ENCODE measurements at places on chromosomes 12 and 14.

- no peak for DNase-seq
These were observed 295.4 kb upstream of the PPFIA2 start for GRCh38 chr12:82054566-82054965.

- DNase-seq, result no peak
These were observed 1.3 kb downstream of the SSH1 start for GRCh38 chr12:108856170-108856427.

- no peak for DNase-seq
These were observed 6.0 kb downstream of the TGM1 start for GRCh38 chr14:24256960-24257359.

DNA sequence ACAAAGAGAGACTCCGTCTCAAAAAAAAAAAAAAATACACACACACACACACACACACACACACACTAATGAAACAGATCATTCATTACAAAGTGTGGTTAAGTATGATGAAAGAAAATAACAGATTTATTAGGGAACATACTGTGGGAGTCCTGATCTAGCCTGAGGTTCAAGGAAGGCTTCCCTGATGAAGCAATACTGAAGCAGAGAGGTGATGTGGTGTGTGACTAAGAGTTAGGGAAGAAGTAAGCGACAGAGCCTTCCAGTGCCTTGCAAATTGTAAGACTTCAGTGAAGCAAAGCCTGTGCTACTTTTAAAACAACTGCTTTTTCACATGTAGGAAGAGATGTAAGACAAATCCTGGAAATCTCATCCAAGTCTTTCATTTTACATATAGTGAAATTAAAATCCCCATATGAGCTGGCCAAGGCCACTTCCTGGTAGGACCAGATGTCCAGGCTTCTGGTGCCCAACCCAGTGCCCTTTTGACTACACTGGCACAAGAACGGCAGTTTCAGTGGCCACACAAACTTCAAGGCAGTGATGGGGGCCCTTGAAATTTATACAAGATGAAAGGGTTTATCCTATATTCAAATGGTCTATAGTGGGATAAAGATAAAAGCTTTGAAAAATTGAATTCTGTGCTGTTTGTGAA is 86.2 kb downstream of the STON2 start:
- no peak for DNase-seq

- no peak for DNase-seq
These were observed 9.7 kb upstream of the HOXC6 start for GRCh38 chr12:54018468-54018984.

DNA sequence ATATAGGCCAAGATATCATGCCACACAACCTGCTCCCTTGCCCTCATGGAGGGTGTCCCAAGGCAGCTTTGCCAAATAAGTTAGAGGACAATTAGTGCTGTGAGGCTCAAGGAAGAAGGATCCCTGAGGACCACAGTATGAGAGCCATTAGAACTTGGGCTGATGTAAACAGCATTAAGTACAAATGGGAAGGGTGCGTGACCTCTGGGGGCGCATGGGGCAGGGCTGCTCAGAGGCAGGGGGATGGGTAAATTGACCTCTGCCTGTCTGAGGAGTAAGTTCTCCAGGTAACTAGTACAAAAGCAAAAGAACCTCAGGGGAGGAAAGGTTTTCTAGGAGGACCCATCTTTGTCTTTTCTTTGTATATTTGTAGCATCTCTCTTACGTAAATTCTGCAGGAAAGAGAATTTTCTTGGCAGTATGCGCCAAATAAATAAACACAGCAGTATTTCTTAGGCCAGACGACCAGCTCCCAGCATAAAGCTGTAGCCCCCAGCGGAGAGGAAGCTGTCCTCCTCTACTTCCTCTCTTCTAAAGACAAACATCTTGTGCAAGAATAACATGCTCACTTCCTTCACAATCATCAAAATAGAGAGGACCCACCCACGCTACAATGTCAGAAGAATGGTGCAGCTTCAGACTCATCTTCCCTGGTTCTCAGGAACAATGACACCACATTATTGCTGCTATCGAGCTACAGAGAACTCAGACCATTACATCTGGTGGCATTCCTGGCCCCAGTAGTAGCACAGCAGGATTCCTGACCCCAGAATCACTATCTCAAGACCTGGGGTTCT is 16.4 kb upstream of the VWF start:
- DNase-seq, result no peak

GRCh38 chr12:26713885-26714383 is 119.1 kb downstream of the ITPR2 start:
- DNase-seq, result no peak

DNA sequence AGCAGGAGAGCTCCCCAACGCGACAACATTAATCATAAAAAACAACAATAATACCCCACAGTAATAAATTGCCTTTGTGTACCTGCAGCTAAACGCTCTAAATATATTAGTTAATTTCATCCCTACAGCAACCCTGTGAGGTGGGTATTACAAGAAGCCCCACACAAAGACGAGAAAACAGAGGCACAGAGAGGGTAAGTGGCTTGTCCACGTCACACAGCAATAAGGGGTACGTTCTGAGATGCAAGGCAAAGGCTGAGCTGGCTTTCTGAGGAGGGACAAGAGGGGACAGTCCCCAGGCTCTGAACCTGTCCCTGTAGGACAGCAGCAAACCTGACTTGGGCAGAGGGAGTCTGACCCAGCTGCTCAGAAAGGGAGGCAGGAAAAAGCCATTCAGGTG is 78.2 kb downstream of the NCOR2 start:
- no peak for DNase-seq

- no peak for DNase-seq
These were observed 98.6 kb upstream of the FAR2 start for GRCh38 chr12:29050503-29050902.

DNA sequence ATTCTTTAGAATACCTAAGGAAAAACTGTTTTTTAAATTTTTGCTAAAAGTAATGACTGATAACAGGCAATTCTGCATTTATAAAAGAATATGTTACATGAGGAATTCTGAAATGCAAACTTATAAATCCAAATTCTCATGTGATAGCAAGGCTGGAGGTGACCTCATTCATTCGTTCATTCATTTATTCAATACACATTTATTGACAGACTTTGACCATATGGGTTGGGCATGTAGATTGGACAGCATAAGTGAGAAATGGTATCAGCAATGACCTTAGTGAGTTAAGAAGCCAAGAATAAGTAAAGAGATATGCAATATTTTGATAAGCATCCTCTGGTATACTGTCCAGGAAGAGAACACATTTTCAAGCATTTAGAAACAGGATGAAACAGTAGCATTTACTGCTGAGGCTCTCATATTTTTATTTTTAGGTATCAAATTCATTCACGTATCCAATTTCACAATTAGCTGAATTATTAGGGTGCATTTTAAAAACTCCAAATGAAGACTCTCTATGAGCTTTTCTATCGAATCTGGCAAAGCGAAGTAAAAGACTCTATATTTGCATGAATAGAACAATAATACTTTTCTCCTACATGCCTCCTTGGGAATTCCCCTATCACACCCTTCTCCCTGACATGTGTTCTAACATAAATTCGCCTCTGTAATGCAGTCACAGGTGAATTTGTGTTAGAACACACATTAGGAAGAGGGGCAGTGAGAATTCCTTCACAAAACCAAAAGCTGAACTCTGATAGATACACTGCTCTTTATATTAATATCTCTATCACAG is 49.9 kb downstream of the PEBP1 start:
- DNase-seq, result no peak

DNA sequence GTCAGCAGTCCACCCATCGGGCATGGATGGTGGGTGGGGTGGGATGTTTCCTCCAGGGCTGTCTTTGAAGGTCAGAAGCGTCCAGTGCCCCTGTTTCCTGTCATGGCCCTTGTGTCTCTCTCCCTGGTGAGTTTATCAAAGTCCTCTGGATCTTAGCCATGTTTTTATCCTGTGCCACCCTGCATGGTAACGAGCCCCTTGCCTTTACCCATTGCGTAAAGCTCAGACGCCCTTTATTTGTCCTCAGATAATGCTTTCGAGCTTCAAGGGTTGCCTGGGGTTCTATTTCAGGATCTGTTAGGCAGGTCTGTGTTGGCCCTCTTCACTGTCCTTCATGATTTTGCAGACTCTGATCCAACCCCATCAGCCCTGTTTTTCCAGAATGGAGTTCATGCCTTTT is 172.9 kb downstream of the TSPAN9 start:
- DNase-seq, result no peak

DNA sequence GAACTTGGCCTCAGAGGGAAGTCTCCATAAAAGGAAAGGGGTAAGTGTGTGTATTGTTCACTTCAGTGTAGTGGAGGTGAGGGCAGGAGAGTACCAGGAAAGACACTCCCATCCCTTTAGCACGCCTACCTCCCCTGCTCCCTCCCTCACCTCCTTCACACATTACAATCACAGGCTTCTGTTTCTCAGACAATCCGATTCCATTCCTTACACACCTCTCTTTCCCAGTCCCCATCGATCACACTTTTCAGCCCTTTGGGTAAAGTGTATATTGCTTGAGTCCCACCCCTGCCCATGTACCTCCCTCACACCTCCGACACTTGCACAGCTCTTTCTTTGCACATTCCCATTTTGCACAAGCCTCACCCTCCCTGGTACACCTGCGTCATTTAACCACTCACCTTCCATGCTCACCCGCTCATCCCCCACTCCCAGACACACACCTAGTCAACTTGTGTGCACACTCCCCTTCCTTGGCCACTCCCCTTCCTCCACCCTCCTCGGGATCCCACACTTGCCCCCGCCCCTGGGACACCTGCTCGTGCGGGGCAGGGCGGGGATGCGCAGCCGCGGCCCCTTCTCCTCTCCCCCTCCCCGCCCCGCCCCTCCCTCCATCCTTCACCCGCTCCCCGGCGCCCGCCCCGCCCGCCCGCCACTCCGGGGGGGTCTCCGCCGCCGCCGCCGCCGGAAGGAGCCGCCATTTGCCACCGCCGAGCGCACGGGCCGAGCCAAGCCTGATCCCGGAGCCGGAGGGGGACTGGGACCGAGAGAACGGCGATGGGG is at the start of gene MARCHF9:
TSS of gene MARCHF9 (plus strand) at position 693 of the 783 bp plus-strand sequence. CDS start 426 bp downstream, outside the sequence.
- DNase-seq, result no peak

DNA sequence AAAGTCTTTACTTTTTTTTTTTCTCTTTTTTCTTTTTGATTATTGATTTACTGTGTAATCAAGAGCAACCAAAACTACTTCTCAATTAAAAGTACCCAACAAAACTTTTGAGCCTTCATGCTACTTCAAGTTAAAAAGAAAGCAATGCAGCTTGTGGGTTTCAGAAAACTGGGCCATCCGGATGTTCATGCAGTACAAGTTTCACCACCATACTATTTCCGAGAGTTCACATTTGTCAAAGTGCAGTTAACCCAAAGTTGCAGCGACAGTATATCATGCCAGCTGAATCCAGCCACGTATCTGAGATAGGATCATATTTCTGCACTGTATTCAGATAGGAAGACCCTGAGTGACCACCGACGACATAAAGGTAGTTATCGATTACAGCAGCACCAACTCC is 33.0 kb downstream of the KLHL28 start:
- DNase-seq, result no peak

DNA sequence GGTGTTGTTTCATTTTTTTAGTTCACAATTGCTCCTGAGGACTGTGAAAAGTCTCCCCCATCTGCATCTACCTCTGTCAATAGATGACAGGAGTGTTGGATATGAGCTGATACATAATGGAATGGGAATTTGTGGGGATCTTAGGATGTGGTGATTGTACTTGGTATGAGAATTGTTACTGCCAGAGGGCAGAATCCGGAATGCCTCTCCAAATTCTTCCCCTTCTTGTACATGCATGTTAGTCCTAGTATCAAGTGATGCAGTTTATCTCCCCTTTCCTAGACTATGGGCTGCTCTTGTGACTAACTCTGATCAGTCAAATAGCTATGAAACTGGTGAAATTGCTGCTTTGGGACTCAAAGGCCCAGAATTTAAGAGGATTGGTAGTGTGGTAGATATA is 24.8 kb upstream of the NOVA1 start:
- DNase-seq, result no peak

- no peak for DNase-seq
These were observed 3.7 kb upstream of the STAC3 start for GRCh38 chr12:57254506-57255280.

DNA sequence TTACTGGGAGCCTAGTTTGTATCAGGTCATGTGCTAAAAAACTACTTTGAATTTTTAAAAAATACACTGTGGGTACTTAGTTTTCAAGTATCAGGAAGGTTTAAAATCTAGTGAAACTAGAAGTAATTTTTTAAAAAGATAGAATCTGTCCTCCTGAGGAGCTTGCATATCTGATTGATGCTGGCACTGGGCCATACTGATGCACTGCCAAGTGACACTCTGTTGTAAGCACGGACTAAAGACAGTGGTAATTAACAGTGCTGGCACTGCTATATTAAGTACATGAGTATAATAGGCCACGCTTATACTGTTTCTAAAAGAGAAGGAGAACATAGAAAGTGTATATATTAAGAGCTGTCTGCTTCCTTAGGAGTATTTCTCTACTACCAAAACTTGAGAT is 10.0 kb upstream of the TBC1D30 start:
- no peak for DNase-seq

GRCh38 chr12:113659416-113659815 is 187.7 kb upstream of the LHX5 start:
- DNase-seq, result no peak

DNA sequence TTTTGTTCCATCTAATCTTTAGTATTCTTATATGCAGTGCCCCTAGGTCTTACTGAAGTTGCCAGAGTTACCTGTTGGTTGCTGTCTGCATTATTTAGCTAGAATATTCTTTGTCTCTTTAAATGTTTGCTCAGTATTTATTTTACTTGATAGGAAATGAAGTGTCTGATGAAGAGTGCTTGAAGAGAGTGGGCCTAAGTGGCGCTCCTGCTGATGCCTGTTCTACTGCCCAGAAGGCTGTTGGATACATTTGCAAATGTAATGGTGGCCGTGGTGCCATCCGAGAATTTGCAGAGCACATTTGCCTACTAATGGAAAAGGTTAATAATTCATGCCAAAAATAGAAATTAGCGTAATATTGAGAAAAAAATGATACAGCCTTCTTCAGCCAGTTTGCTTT is 18.9 kb downstream of the CMAS start:
- DNase-seq, result no peak

DNA sequence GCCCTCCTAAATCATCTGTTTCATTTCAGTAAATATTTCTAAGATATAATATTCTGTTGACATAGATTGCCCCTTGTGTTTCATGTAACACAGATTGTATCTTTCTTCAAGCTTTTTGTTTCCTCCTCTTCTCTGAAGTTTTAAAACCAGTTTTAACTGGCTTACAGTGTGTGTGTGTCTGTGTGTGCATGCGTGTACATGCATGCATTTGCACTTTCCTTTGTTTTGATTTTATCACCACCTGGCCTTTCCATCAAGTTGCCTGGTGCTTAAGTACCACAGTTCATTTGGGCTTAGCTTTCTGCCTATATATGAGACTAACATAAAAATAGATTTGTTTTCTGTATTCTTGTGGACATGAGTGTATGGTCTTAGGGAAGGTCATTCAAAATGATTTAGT is 31.9 kb downstream of the ETNK1 start:
- no peak for DNase-seq

Data from GOT3 (cell line).